ENCODE measurements at places on chromosomes 12 and 14.

- DNase-seq, result no peak
These were observed 441.6 kb downstream of the CCDC91 start for GRCh38 chr12:28631831-28632230.

GRCh38 chr12:89950421-89950820 lies 241.8 kb upstream of the ATP2B1 start:
- DNase-seq, result no peak

GRCh38 chr12:13342971-13343370 lies 146.4 kb downstream of the EMP1 start:
- DNase-seq, result no peak

GRCh38 chr12:2794736-2795289 lies at the start of gene FKBP4:
Gene FKBP4 (plus strand): TSS chr12:2794970. CDS start chr12:2795140, 170 bp downstream.
- DNase-seq, result peak; percentile 79

GRCh38 chr14:104240434-104241157 lies 102.2 kb downstream of the KIF26A start:
- no peak for DNase-seq

- DNase-seq, result no peak
These were observed 47.6 kb downstream of the RIMBP2 start for GRCh38 chr12:130668286-130669204.

DNA sequence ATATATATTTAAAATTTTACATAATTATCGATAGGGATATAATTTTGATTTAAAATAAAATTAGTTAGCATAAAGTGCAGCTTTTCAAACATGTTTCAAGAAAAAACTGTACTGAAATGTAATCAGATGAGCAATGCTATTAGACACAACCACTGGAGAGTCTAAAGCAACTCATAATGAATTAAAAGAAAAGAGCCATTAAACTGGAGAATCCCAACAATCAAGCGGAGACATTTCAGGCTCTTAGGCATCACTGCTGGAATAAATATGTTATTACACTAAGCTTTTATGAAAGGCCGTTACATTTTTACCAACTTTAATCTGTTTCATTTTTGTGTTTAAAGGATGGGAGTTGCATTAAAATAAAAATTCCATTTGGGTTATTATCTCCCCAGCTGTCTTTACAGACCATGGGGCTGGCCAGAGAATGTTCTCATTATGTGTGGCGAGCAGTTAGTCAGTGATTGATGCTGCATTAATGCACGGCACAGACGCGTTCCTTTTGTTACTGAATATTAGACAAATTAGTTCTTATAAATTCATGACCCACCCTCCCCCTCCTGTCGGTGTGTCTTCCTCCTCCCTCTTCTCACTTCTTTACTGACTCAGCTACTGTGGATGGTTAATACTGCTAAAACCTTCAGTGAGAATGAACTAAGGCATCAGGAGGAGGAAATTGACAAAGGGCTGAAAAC lies 156.8 kb downstream of the PDZRN4 start:
- no peak for DNase-seq

- no peak for DNase-seq
These were observed 328.6 kb downstream of the PCNX1 start for GRCh38 chr14:71235875-71236274.

DNA sequence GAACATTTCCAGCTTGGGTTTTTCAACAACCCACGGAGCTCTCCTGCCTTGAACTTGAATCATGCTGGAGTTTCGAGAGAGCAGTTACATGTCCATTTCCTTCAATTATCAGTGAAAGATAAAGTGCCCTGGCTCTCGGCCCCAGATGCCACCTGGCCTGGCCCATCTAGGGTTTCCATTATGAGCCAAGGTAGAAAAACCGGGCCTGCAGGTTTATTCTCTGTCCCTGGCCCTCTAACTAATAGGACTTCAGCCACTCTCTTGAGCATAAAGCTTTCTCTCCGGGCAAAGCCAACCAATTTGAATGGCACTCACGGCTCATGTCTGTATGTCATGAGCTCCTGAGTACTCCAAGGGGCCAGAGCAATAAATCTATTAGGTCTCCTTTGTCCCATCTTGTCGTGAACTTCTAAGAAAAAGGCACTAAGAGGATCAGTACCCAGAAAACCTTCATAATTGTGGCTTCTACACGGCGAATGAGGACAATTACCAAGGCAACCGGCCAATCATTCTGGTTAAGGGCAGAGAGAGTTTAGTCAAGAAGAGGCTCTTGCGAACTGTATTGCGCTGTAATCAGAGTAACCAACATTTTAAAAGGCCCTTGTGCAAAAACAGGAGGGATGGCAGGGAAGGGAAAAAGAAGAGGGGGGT lies 392.3 kb downstream of the MED13L start:
- no peak for DNase-seq

DNA sequence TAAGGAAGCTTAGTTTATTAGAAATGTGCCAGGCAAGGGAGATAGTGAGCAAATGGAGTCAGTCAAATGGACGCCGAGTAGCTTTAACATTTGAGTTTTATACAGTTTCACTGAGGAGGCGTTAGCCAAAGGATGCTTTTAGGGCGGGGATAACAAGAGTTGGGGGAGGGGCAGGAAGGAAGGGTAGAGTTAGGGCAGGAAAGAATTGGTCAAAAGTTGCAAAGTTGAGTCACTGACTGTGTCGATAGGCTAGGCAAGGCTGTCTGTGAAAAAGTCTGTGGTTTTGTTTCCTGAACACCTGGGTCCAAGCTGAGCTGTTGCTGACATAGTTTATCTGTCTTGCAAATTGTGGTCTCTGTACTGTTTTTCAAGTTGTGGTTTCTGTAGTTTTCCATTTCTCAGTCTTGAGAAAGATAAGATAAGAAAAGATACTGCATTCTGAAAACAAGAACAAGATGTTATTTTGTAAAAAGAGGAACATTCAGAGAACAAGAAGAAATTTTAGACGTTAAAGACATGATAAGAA lies 62.6 kb upstream of the RESF1 start:
- peak; percentile 75 for DNase-seq

DNA sequence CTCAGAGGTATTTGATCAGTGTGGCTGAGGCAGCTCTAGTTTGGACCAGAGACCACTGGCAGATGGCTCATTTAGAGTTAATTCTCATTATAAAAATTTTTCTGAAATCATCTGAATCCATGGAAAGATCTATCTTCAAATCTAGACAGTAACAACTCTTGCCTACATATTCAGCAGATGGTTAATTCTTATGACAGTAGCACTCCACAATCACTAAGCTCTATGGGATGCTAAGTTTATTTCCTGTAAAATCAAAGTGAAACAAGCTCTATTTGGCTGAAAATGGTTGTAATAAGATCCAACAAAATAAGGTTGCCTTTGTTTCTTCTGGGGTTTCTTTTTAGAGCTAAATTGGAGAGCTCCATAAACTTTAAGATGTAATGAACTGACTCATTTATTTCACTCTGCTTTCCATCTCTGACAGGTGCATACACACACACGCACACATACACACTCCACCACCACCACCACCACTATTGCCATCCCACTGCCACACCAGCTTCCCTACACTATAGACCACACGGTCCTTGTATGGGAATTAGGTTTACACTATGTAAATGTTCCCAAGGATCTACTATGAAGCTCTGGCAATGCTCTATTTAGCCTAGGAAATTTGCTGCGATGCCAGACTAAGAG lies 293.1 kb downstream of the RPAP3 start:
- DNase-seq, result no peak

Data from stimulated activated naive CD4-positive, alpha-beta T cell (primary cell).